Stimulated activated naive CD4-positive, alpha-beta T cell treated with Interleukin-2 at 50 U/mL for 16 hours (primary cell): ENCODE measurements at places on chromosomes 2 and 18.

GRCh38 chr2:173400760-173401159 is 46.1 kb downstream of the CDCA7 start:
- no peak for DNase-seq

- no peak for DNase-seq
Measured at GRCh38 chr2:191202209-191202721, 42.9 kb upstream of the MYO1B start.

DNA sequence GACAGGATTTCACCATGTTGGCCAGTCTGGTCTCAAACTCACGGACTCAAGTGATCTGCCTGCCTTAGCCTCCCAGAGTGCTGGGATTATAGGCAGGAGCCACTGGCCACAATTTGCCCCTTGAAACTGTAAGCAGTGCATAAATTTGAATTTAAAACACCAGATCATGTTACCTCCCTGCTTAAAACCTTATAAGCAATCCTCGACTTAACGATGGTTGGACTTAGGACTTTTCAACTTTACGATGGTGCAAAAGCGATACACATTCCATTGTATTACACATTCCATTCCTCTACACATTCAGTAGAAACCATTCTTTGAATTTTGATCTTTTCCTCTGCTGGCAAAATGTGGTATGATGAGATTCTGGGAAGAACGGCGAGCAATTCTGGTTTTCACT is 23.2 kb upstream of the EFR3B start:
- DNase-seq = no peak

- DNase-seq = no peak
Measured at GRCh38 chr2:137913169-137913568, 51.1 kb upstream of the HNMT start.

GRCh38 chr18:38427736-38428135 is 862.1 kb upstream of the CELF4 start:
- DNase-seq = no peak
